ENCODE measurements at places on chromosomes 3 and 15. TPM values are rescaled to one million over a fixed set of nuclear protein-coding genes. Genes with fewer than 3 reads are reported as not detected.

The GRIP2 gene
- total RNA-seq: 4.5 TPM

The GUCA1C gene
- not detected for total RNA-seq

- no peak for DNase-seq
Observed at GRCh38 chr3:81216192-81216591, 545.3 kb downstream of the GBE1 start.

DNA sequence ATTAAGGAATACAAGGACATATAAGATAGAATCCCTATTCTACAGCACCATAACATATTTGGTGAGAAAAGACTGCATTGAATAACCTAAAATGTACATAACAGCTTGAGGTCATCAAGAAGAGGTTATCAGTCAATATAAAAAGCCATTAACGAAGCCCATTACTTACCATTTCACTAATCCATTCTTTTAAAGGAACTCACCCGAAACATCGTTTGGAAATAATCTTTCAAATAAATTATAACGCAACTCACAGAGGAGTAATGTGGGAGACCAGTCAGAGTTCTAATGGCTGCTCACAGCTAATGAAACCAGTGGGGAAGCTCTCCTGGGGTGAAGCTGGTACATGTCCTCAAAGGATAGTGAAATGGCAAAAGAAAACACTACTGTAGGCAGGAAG is 188.4 kb downstream of the TBC1D5 start:
- no peak for DNase-seq

GRCh38 chr15:33670567-33670966 is 297.7 kb upstream of the CHRM5 start:
- no peak for DNase-seq

DNA sequence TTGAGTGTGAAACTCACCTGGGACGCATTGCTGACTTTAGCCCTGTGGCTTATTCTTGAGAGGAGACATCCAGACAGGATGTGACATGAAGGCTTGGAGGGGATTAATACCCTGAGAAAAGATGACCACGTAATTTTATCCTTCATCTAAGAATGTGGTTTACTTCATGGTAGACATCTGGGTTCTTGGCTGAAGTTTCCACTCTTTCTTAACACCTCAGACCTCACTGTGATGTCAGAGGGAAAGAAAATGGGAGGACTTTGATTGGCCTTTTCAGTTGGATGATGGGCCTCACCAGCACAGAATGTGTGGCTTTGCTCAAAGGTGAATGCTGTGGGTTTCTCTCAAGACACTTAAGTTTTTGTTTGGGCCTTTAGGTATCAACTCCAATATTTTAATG is 16.5 kb downstream of the GORASP1 start:
- DNase-seq: no peak
